ENCODE measurements at places on chromosomes 13 and 19.

- no peak for DNase-seq
- H3K27me3 ChIP-seq, result no peaks in the 10 kb centered on the region
- no peaks in the 10 kb centered on the region for H3K4me1 ChIP-seq
- no peaks in the 10 kb centered on the region for H3K36me3 ChIP-seq
Measured at GRCh38 chr13:52842441-52842840, 6.0 kb downstream of the PCDH8 start.

GRCh38 chr19:35533822-35534392 lies 651 bp downstream of the GAPDHS start:
- no peaks in the 10 kb centered on the region for H3K36me3 ChIP-seq
- no peaks in the 10 kb centered on the region for H3K27me3 ChIP-seq
- DNase-seq, result peak; percentile 45
- no peak overlapping the region for H3K27ac ChIP-seq

- H3K27me3 ChIP-seq, result no peaks in the 10 kb centered on the region
- no peak overlapping the region for H3K27ac ChIP-seq
- no peaks in the 10 kb centered on the region for H3K36me3 ChIP-seq
Measured at GRCh38 chr13:90531744-90532143, 815.7 kb upstream of the MIR17HG start.

GRCh38 chr19:42531313-42531712 lies 3.0 kb upstream of the CEACAM1 start:
- no peak for DNase-seq
- no peaks in the 10 kb centered on the region for H3K27me3 ChIP-seq
- H3K4me3 ChIP-seq, result no peak overlapping the region
- H3K27ac ChIP-seq, result no peak overlapping the region

GRCh38 chr13:31121379-31122140 lies 40.1 kb downstream of the HSPH1 start:
- H3K27ac ChIP-seq, result no peak overlapping the region
- H3K4me3 ChIP-seq, result no peak overlapping the region
- no peak for DNase-seq
- peaks cover 13% of the 10 kb centered on the region for H3K4me1 ChIP-seq

DNA sequence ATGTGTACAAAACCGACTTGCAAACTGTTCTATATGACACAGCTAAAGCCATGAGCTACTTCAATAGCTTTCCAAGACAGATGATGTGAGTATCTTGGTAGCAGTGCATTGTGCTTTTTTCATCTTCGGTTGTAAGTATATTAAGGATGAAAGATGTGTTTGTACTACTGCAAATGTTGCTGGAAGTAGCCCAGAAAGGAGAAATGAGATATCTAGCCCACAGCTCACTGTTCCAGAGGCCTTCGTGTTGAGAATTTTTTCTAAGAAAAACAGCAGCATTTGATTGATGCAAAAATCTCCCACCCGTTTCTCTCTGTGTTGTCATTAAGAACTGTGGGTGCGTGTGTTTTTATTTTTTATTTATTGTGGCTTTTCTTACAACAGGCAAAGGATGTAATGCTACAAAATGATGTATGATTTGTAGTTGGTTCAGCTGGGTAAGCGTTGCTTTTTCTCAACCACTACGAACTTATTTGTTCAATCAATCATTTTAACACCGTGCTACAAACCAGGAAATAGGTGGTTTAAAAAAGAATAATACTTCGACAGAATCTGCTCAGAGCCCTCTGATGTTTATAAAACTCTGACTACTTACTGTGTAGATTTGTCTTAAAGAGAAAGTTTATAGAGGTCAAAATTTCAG lies 41.6 kb upstream of the RFC3 start:
- no peak overlapping the region for H3K4me3 ChIP-seq
- H3K27me3 ChIP-seq, result no peaks in the 10 kb centered on the region
- no peak for DNase-seq
- peaks cover 3% of the 10 kb centered on the region for H3K4me1 ChIP-seq

GRCh38 chr13:103078158-103078557 lies 11.9 kb upstream of the SLC10A2 start:
- H3K4me1 ChIP-seq, result no peaks in the 10 kb centered on the region
- no peak for DNase-seq
- no peaks in the 10 kb centered on the region for H3K27me3 ChIP-seq
- H3K27ac ChIP-seq, result no peak overlapping the region
- H3K4me3 ChIP-seq, result no peak overlapping the region
- H3K36me3 ChIP-seq, result no peaks in the 10 kb centered on the region

DNA sequence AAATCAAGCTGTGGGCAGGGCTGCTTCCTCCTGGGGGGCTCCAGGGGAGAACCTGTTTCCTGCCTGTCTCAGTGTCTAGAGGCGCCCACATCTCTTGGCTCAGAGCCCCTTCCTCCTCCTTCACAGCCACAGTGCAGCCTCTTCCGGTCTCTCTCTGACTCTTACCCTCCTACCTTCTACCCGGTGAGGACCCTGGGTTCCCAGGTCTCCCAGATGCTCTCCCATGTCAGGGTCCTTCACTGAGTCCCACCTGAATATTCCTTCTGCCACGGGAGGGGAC lies 153.1 kb downstream of the KDM4B start:
- H3K36me3 ChIP-seq, result no peaks in the 10 kb centered on the region
- no peak overlapping the region for H3K4me3 ChIP-seq
- H3K27me3 ChIP-seq, result no peaks in the 10 kb centered on the region
- no peak for DNase-seq

DNA sequence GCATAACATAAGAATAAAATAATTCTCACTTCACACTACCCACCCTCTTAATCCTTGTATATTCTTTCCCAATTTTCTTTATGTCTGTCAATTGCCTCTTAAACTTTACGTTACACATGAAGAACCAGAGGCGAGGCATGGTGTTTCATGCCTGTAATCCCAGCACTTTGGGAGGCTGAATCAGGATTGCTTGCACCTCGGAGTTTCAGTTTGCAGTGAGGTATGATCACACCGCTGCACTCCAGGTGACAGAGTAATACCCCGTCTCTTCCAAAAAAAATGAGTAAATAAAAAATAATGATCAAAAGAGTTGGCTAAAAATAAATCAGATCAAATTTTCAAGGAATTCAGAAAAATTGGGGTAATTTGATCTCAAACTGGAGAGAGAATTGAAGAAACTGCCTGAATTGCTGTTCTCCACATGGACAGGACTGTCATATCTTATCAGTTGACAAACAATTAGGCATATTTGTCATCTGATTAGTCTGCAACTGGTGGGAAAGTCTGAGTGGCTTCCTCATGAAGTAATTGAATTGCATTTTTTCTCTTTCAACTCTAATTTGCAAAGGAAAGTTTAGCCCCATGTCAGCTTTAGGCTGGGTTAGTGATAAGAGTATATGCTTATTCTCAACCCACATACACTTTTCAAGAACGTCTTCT lies 302.9 kb downstream of the ITGBL1 start:
- H3K4me1 ChIP-seq, result no peaks in the 10 kb centered on the region
- H3K36me3 ChIP-seq, result no peaks in the 10 kb centered on the region
- H3K4me3 ChIP-seq, result no peak overlapping the region
- no peaks in the 10 kb centered on the region for H3K27me3 ChIP-seq
- DNase-seq, result no peak
- H3K27ac ChIP-seq, result no peak overlapping the region

- H3K4me3 ChIP-seq, result no peak overlapping the region
- H3K27ac ChIP-seq, result no peak overlapping the region
- no peaks in the 10 kb centered on the region for H3K36me3 ChIP-seq
Measured at GRCh38 chr13:51557875-51558612, 26.2 kb upstream of the WDFY2 start.

DNA sequence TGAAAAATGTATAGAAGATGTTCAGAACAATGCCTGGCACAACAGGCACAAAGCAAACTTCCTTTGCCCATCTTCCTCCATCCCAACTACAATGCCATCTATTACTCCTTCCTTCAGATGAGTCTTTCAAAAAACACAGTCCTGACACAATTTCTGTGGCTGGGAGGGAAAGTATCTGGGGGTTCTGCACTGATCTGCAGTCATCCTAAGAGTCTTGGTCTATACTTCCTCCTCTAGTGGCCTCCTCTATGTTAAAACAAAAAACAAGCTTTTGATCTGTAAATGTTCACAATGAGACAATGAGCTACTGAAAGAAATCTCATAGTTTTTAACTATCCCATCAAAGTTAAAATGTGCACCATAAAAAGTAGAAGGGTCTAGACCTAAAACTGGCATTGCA lies 44.8 kb downstream of the USP12 start:
- H3K4me1 ChIP-seq, result peaks cover 10% of the 10 kb centered on the region
- H3K27ac ChIP-seq, result no peak overlapping the region
- H3K36me3 ChIP-seq, result no peaks in the 10 kb centered on the region
- DNase-seq, result no peak

- H3K4me1 ChIP-seq, result no peaks in the 10 kb centered on the region
- no peak overlapping the region for H3K27ac ChIP-seq
- no peak overlapping the region for H3K4me3 ChIP-seq
- no peaks in the 10 kb centered on the region for H3K36me3 ChIP-seq
Measured at GRCh38 chr13:99078017-99078771, 100.3 kb upstream of the DOCK9 start.

GRCh38 chr13:21436582-21436981 lies 22.5 kb downstream of the ZDHHC20 start:
- no peaks in the 10 kb centered on the region for H3K27me3 ChIP-seq
- DNase-seq, result no peak
- peaks cover 7% of the 10 kb centered on the region for H3K4me1 ChIP-seq

DNA sequence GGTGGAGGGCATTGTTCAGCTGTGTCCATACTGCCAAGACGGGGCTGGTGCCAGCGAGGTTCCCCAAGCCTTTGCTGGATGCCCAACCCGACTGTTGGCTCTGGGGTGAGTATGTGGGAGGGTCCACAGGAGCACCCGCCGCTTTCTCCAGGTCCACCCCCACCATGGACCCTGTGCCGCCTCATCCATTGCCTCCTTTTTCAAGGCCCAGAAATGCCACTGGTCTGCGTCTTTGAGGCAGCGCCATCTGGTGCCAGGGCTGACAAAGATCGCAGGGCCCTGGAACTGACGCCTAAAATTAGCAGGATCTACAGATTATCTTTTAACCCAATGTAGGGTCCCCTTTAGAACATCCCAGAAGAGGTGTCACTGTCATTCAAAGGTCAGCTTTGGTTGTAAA lies 34.6 kb downstream of the NFIX start:
- H3K4me3 ChIP-seq, result no peak overlapping the region
- H3K4me1 ChIP-seq, result peaks cover 43% of the 10 kb centered on the region
- no peak for DNase-seq
- no peaks in the 10 kb centered on the region for H3K36me3 ChIP-seq

DNA sequence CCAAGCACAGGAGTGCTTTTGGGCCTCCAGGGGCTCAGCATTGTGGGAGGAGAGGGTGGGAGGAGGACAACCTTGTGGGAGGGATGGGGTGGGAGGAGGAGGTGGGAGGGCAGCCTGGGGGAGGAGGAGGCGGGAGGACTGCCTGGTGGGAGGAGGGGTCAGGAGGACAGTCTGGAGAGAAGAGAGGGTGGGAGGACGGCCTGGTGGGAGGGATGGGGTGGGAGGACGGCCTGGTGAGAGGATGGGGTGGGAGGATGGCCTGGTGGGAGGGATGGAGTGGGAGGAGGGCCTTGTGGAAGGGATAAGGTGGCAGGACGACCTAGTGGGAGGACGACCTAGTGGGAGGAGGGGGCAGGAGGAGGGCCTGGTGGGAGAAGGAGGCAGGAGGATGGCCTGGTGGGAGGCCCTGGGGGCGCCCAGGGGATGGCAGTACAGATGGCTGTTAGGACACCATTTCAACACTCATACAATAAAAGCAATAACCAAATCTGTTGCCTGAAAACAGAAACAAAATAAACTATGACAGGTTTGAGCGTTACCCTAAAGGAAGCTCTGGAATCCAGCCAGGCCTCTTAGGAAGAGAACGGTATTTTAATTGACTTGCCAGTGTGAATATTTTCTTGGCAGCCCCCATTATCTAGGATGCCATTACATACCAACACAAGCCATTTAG lies 63.7 kb downstream of the CRYL1 start:
- H3K4me1 ChIP-seq, result no peaks in the 10 kb centered on the region
- H3K36me3 ChIP-seq, result no peaks in the 10 kb centered on the region
- no peak for DNase-seq
- H3K27me3 ChIP-seq, result no peaks in the 10 kb centered on the region
- no peak overlapping the region for H3K27ac ChIP-seq

- H3K27me3 ChIP-seq, result no peaks in the 10 kb centered on the region
- no peak overlapping the region for H3K27ac ChIP-seq
- no peak for DNase-seq
Measured at GRCh38 chr19:33686262-33686661, 64.5 kb downstream of the CHST8 start.

GRCh38 chr19:51784922-51785690 lies 9.9 kb upstream of the FPR3 start:
- no peak overlapping the region for H3K4me3 ChIP-seq
- H3K27ac ChIP-seq, result peak overlapping the region; percentile 29
- peak; percentile 49 for DNase-seq
- H3K27me3 ChIP-seq, result no peaks in the 10 kb centered on the region

- H3K27ac ChIP-seq, result no peak overlapping the region
- peaks cover 22% of the 10 kb centered on the region for H3K4me1 ChIP-seq
- no peak overlapping the region for H3K4me3 ChIP-seq
- DNase-seq, result no peak
- H3K27me3 ChIP-seq, result no peaks in the 10 kb centered on the region
Measured at GRCh38 chr13:44400736-44401135, 27.1 kb downstream of the SERP2 start.

- H3K4me1 ChIP-seq, result peaks cover 44% of the 10 kb centered on the region
- peak overlapping the region; percentile 61 for H3K27ac ChIP-seq
- DNase-seq, result peak; percentile 61
Measured at GRCh38 chr13:97124915-97125809, 97.0 kb upstream of the MBNL2 start.

GRCh38 chr19:52221831-52222375 lies 32.1 kb downstream of the PPP2R1A start:
- no peak overlapping the region for H3K27ac ChIP-seq
- no peak for DNase-seq
- no peak overlapping the region for H3K4me3 ChIP-seq
- H3K27me3 ChIP-seq, result no peaks in the 10 kb centered on the region
- H3K4me1 ChIP-seq, result no peaks in the 10 kb centered on the region
- no peaks in the 10 kb centered on the region for H3K36me3 ChIP-seq
